Psoas muscle (tissue), 8 donors: ENCODE measurements at places on chromosomes 5 and 9. TPM values are rescaled to one million over a fixed set of nuclear protein-coding genes. Genes with fewer than 3 reads are reported as not detected.
A peak's percentile ranks its signal among the peaks of the same experiment; 100 is the strongest.

DNA sequence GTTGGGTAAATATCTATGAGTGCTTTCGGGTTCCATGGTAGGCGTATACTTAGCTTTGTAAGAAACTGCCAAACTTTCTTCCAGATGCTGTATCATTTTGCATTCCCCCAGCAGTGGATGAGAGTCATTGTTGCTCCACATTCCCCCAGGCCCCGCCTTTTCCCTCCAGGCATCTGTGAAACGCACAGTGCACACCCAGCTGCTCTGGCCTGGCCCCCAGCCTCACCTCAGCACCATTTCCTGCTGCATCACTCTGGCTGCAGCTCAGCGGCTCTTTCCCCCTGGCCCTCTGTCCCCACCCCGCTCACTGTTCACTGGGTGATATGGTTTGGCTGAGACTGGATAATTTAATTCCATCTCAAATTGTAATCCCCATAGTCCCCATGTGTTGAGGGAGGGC lies 76.6 kb upstream of the SPTLC1 start:
- no peak for DNase-seq

ESM1 gene
- polyA plus RNA-seq = 0.06 TPM

ZNF300 gene
- polyA plus RNA-seq = 0.73 TPM

RABL6 gene
- 82.5 TPM for polyA plus RNA-seq

DNA sequence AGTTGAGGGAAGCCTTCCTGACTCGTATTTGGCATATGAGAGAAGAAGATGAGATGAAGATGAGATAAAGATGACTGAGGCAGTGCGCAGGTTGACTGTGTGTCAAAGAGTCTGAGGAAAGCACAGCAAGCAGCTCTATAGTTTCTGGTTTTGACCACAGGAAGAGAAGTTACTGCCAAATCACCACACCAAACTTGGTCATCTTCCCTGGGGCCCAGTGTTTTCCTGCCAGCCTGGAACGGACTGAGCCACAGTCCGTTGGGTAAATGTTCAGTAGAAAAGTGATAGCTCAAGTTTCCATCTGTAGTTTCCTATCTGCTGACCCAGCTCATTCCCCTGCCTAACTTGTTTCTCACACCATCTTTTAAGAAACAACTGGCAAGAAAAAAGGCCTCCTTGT lies 80.7 kb upstream of the ADAMTS19 start:
- no peak for DNase-seq

DNA sequence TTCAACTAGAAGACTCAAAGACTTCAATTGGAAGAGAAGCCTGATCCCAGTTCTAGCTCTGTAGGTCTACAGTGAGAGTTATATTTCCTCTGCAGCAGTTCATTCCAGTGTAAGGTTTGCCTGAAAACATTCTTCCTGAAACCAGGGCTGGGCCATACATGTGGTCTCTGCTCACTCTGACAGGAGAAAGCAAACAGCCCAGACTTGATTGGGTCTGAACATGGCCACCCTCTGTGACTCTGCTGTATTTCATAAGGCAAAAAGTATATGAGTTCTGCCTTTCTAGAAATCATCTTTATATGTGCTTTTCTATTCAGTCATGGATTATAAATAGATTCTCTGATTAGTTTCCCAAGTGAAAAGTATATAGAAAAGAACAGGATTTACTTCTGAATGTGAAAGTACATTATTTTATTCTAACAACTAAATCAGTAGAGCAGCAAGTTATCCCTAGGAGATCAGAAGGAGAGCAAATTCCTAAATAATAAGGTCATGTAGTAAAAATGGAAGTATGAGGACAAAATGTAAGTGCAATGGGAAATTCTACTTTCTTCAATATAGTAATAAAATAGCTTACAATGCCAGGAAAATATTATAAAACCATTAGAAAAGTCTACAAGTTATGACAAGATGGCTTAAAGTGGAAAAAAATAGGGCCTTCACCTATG lies 144.3 kb downstream of the EFNA5 start:
- no peak for DNase-seq

GRCh38 chr5:93532370-93532769 lies 48.6 kb downstream of the NR2F1-AS1 start:
- peak; percentile 39 for DNase-seq

- no peak for DNase-seq
These were observed 127.3 kb upstream of the BOD1 start for GRCh38 chr5:173743641-173744343.

B4GALT7 gene
- 13.0 TPM for polyA plus RNA-seq

- DNase-seq = no peak
These were observed 15.6 kb upstream of the GDNF start for GRCh38 chr5:37855438-37855837.

DNA sequence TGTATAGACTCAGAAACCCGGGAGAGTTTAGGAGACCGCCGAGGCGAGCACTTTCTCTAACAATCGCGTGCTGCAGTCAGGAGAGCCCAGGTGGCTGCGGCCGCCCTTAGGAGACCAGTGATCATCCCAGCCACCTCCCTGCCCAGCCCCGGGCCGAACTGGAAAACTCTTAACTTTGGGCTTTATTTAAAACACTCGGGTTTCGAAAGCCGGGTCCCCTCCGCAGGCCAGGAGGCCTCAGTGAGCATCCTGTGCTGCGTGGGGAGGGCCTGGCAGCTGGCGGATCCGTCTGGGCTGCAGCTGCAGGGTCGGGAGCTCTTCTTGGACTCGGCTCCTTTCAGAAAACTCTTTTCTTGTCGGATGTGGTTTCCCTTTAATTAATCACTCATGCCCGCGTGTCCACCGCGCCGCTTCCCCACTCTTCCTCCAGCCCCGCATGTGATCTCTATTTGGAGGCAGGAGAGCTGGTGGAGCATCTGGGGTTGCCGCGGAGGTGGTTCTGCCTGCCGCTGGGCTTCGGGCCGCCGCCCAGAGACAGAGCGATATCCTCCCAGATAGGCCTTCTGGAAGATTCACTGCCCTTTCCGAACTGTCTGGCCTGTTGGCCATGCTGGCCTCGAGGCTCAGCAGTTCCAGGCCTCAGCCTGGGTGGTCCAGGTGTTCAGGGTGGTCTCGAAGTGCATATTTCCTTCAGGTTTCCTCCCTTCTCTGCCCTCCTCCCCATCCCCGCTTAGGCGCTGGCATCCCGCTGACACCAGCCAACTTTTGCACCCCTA lies 59.5 kb downstream of the TMEM174 start:
- DNase-seq = no peak

- DNase-seq = no peak
These were observed 116.4 kb downstream of the SV2C start for GRCh38 chr5:76199336-76200318.

S1PR3 gene
- 2.3 TPM for polyA plus RNA-seq

GRCh38 chr9:7226007-7226640 lies 468.4 kb downstream of the KDM4C start:
- DNase-seq = no peak

DNA sequence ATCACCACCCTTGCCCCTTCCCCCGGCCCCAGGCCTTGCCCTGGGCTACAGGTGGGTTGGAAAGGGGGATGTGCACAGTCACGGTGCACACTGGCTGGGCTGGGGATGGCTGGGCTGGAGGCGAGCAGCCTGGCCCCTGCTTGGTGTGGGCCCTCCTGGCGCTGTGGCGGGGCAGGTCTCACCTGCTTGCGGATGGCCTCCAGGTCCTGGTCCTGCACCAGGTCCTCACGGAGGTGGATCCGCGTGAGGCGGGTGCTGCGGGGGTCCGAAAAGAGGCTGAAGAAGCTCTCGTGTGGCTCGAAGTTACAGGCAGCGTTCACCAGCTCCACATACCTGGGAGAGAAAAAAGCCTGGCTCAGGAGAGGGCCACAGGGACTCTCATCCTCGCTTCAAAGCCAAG lies 18.1 kb downstream of the ZER1 start:
- no peak for DNase-seq

GRCh38 chr5:98906756-98907355 lies 22.0 kb downstream of the CHD1 start:
- no peak for DNase-seq

DNA sequence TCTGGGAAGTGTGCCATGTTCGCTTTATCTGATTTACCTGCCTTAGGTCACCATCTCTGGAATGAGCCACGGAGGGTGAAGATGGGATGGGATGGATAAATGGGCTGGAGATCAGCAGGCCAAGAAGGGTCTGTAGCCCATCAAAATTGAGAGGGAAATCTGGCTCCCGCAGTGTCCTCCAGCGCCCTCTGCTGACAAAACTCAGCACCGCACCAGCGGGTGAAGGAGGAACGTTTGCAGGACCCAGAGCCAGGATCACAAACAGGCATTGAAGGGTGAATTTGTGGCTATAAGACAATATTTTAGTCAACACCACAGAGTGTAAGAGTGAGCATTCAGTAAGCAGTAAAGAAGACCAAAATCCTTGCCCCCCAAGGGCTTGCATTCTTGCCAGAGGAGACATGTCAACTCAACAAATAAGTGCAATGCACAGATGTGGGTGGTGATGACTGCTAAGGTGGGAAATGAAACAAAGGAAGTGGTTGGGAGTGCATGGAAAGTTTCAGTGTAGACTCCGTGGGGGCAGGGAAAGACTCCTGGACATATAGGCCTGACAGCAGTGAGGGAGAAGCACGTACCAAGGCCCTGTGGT lies 124.4 kb downstream of the TENT4A start:
- no peak for DNase-seq

PCDHGB2 gene
- polyA plus RNA-seq = 0.10 TPM

- DNase-seq = no peak
These were observed 488.7 kb upstream of the CYLC2 start for GRCh38 chr9:102506406-102506805.

DNA sequence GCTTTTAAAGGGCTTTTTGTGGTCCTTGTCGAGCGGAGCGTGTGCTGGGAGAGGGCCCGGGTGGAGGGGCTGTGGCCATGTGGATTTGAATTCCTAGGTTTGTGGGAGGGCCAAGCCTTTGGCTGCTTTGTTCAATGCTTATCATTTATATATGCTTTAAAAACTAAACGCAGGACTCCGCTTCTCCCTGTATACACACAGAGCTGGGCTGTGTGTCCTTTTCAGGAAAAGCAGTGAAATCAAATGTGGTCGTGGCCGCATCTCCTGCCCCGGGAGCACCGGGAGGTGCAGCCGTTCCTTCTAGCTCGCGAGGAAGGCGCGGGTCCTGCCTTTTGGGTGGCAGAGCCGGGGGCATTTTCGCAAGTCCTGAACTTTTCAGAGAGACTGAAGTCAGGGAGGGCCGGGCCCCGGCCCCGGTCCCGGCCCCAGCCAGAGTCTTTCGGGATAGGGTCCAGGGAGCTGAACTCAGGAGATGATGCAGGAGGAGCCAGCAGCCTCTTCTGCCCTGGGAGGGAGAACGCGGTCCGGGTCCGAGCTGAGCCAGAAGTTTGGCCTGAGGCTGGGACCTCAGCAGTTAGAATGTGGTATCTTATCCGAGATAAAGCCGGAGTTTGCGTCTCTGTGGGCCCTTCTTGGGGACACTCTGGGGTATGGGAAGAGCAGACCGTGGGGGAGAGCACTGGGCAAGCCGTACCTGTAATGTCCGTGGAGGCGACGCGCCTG lies 158.8 kb downstream of the C9orf152 start:
- DNase-seq = peak; percentile 19

DNA sequence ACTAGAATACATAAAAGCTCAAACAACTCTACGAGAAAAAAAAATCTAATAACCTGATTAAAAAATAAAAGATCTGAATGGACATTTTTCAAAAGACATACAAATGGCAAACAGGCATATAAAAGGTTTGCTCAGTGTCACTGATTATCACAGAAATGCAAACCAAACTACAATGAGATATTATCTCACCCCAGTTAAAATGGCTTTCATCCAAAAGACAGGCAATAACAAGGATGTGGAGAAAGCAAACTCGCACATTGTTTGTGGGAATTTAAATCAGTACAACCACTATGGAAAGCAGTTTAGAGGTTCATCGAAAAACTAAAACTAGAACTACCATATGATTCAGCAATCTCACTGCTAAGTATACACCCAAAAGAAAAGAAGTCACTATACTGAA lies 20.8 kb downstream of the UGT3A2 start:
- no peak for DNase-seq

MARCHF3 gene
- polyA plus RNA-seq = 22.0 TPM

IFNA21 gene
- not detected for polyA plus RNA-seq

GRCh38 chr9:68895741-68896478 lies 118.0 kb downstream of the PRKACG start:
- DNase-seq = no peak

DNA sequence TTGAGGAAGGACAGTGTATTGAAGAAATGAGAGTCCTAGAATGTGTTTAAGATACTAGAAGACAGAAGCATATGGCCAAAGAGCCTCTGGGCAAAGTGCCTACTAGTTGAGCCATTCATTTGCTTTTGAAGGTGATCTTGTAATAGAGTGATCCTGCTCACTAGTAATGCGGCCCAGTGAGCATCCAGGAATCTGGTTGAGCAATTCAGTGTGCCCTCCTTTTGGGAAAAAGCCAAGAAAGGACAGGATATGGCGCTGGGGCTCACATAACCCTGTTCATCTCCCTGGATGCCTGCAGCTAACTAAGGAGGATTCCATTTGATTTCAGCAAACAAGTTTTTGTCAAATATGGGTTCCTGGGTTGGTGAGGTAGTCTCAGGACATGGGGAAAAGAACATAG lies 16.3 kb downstream of the ADAM19 start:
- DNase-seq = no peak

- DNase-seq = no peak
These were observed 173.1 kb upstream of the IER5L start for GRCh38 chr9:129351058-129351641.

DNA sequence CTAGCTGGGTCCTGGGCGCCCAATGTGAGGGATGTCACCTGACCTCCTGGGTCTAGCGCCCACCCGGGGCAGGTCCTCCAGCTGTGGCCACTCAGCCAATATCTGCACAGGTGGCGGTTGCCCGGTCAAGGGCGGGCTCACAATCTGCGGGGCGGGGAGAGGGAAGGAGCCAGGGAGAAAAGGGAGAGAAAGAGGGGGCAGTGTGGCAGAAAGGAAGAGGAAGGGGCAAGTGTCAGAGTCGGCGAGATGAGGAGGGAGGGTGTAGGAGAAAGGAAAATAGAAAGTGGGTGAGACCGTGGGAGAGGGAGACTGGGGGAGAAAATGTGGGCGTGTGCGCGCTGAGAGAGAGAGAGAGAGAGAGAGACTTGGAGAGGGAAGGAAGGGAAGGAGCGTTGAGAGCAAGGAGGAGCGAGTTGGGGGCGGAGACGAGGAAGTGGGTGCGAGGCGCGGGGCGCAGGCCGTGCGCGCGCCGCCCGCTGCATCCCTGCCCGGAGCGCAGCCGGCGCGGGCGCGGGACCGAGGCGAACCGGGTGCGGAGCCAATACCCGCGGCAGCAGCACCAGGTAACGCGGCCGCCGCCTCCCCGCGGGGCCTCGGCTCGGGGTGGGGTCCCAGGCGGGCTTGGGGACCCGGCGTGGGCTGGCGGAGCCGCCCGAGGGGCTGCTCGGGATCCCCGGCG lies at the start of gene HRH2:
TSS of gene HRH2 (plus strand) at position 479 of the 679 bp plus-strand sequence. CDS start 25,163 bp downstream, outside the sequence.
- DNase-seq = peak; percentile 44

GRCh38 chr5:56815658-56816545 lies 553 bp downstream of the MAP3K1 start:
- peak; percentile 82 for DNase-seq

PCDHAC1 gene
- polyA plus RNA-seq = 0.01 TPM

GRCh38 chr9:92253656-92254055 lies 39.8 kb downstream of the IARS1 start:
- no peak for DNase-seq

ACTBL2 gene
- not detected for polyA plus RNA-seq

DNA sequence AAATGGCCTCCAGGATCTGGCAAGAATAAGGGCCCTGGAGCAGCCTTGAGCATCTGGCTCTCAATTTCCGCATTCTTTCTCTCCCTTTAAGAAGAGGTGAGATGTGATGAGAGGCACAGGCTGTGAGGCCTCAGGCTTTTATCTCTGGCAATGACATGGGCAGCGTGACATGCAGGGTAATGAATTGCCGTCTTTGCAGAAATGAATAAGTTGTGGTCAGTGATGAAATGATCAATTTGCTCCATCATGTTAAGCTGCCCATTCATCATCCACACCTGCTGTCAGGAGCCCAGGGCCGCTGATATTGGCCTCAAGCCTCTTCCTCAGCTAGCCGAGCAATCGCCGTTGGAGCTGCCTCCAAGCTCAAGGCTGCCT lies 265.3 kb downstream of the TRIM32 start:
- DNase-seq = no peak

GPX3 gene
- polyA plus RNA-seq = 766 TPM
